ENCODE measurements at places on chromosomes 2 and 18.

DNA sequence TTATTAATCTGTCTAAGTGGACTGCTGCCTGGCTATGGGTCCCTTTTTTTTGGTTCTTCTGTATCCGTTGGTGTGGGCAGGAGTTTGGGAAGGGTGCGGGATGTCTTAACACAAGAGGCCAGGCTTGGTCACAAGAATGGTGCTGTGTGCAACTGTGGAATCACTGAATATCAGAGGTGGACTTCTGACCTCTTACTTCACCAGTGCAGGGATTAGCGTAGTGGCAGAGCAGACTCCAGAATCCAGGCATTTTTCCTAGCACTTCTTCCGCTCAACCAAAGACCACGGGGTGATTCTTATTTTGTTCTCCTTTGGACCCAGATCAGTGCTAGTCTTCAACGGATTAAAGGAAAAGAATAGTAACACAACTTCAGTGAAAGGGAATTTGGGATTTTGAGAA, 254.3 kb upstream of the TNP1 start:
- no peak for DNase-seq

DNA sequence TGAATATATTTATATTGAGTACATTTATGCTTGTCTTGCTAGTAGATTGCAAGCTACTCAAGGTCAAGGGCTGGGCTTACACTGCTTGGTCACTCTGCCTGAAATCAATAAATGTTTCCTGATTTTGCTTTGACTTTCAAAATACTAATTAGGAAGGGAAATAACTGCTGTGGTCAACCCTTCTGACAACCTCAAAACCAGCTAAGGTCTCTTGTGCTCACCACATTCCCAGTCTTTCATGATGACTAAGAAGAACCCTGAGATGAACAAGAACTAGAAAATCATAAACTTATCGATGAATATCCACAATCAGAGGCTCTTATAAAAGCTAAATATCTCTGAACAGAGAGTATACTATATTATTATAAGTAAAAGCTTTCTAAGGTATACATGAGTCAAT, 33.3 kb downstream of the ABCB11 start:
- DNase-seq: no peak

GRCh38 chr2:88170472-88170892, 336 bp downstream of the THNSL2 start:
- DNase-seq: no peak

GRCh38 chr2:55887351-55887750, 36.2 kb downstream of the EFEMP1 start:
- no peak for DNase-seq

- no peak for DNase-seq
These were observed 32.9 kb downstream of the EHD3 start for GRCh38 chr2:31266804-31267203.

- no peak for DNase-seq
These were observed 50.6 kb downstream of the MAPRE2 start for GRCh38 chr18:35091841-35092240.

DNA sequence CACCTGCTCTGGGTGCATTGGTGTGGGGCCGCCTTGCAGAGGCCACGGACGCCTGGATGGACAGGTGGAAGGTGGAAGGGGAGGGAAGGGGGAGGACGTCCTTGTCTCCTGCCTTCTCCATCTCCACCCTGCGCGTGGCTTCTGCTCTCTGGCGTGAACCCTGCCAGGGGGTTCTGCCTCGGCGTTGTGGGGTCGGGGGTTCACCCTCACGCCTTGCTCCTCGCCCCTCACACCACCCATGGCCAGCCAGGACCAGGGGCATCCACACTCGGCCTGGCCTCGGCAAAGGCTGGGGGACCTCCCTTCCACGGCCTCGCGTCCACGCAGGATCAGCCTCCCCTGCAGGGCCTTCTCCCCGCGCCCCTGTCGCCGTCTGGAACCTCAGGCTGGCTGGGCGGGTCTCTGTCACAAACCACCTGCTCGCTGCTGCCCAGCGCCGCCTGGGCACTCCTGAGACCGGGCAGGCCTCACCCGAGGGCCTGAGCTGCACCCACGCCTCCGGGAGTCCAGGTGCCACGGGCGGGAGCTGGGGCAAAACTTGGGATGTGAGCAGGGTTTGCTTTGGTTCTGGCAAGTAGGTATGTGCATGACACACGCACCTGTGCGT, 655.9 kb downstream of the GALR1 start:
- no peak for DNase-seq

All from liver (tissue), 10 donors.